Stimulated activated CD4-positive, alpha-beta T cell treated with anti-CD3 and anti-CD28 coated beads, Interleukin-1b, Interleukin-23, amount 100 ng/mL, for 4 hours (primary cell): ENCODE measurements at places on chromosomes 6 and 20.

GRCh38 chr6:144055121-144055931, 40.0 kb downstream of the SF3B5 start:
- DNase-seq: no peak

DNA sequence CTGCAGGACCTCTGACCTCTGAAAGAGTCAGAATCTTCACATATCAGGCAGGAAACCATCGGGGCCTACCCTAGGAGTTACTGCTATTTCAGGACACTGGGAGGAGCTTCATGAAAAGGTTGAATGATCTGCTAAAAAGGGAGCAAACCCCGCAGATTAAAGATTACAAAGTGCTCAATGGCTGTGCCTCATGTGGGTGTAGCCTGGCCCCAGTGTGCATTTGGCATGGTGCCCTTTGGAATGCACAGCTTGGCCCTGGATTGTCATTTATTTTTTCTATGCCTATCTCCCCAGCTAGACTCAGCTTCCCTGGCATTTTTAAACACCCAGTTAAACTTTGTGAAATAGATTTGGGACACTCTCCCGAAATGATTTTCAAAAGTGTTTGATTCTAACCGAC, 368.5 kb upstream of the SPTLC3 start:
- no peak for DNase-seq

DNA sequence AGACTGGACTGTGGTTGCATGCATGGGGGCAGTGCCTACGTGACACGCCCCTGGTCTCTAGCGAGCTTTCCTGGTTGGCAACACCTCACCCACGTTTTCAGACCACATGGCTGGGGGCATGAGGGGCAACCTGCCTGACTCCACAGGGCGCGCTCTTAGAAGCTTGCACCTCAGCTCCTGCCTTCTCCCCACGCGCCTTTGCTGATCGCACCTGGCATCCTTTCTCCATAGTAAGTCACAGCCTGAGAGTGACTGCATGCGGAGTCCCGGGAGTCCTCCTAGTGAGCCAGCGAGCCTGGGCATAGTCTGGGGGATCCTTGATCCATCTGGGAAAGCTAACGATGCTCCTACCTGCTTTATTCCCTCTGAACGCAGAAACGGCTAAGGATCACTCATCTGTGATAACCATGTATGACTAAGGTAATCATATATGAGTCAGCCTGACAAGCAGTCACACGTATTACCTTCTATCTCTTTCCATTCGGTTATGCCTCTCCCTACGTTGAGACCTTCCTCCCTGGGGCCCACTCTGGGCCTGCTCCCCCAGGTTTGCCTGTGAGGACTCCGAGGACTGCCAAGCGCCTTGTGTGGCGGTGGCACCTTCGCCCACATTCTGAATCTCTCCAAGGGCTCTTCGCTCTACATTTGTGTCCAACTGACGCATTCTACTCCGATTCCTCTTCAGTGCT, 4.5 kb downstream of the TCFL5 start:
- DNase-seq: no peak

DNA sequence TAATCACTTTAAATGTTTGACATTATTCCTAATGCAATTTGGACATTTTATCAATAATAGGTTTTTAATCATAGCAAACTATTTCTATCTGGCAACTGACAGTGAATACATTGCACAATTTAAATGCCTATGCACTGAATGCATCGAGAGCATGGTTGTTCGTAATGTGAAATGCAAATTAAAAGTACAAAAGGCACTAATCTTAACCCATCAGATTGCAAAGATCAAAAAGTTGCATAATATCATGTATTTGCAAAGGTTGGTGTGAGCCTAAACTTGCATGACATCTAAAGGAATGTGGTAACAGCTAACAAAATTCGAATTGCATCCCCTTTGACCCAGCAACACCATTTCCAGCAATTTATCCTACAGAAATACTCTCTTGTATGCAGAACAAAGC, 469.9 kb upstream of the IRAK1BP1 start:
- DNase-seq: no peak

- peak; percentile 13 for DNase-seq
These were observed 13.2 kb downstream of the OTOR start for GRCh38 chr20:16761305-16761829.

DNA sequence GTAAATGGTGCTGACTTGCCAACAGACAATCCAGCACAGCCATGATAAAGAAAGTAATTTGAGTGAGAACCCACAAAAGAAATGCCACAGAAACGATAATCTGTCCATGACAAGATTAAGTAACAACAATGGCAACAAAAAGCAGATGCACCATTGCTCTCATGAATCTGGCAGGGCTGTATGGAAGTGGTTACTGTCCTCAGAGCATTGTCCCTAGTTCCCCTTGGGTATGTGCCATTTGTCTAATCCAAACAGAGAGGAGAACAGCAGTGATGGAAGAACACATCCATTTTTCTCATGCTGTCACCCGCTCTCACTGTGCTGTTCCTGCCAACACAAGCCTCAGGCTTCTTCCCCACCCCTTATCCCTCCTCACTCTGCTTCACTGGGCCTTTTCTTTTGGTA, 65.8 kb downstream of the REV3L start:
- DNase-seq: no peak

DNA sequence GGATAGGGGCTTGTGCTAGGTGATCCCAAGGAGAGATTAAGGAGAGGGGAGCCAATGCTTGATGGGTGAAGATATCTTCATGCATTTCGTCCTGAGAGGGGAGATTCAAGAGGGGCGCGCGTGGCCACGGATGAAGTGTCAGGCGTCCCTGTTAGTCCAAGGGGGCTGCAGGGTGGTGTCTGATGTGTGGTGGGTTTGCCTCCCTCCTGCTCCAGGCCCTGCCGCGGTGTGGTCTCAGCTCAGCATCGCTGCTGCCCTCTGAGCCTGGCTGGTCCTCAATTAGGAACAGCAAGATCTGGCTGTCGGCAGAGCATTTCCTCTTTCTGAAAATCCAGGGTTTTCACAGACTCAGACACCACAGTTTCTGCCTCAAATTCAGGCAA, 318.0 kb downstream of the THBS2 start:
- no peak for DNase-seq

GRCh38 chr6:117938311-117938995, 31.4 kb downstream of the SLC35F1 start:
- no peak for DNase-seq

- DNase-seq: no peak
These were observed 139.6 kb upstream of the RNF24 start for GRCh38 chr20:4154958-4155411.

GRCh38 chr6:20400456-20401204, 1.0 kb upstream of the E2F3 start:
- peak; percentile 19 for DNase-seq

DNA sequence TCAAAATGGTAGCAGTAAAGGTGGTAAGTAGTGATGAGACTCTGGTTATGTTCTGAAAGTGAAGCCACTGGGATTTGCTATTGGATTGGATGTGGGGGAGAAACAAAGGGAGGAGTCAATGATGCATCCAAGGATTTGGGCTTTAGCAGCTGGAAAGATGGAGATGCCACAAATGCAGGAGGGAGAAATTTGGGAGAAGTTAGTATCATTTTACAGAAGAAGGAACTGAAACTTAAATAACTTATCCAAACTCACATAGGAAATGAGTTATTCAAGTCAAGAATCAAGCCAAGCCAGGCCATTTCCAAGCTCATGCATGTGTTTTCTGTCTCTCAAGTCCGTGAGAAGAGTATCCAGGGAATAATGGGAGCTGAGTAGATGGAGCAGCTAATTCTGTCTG, 155.1 kb upstream of the TNFAIP3 start:
- no peak for DNase-seq

- DNase-seq: no peak
These were observed 23.1 kb downstream of the ENPP3 start for GRCh38 chr6:131660195-131660594.

GRCh38 chr6:55674672-55675071, 95.7 kb upstream of the HMGCLL1 start:
- DNase-seq: no peak

DNA sequence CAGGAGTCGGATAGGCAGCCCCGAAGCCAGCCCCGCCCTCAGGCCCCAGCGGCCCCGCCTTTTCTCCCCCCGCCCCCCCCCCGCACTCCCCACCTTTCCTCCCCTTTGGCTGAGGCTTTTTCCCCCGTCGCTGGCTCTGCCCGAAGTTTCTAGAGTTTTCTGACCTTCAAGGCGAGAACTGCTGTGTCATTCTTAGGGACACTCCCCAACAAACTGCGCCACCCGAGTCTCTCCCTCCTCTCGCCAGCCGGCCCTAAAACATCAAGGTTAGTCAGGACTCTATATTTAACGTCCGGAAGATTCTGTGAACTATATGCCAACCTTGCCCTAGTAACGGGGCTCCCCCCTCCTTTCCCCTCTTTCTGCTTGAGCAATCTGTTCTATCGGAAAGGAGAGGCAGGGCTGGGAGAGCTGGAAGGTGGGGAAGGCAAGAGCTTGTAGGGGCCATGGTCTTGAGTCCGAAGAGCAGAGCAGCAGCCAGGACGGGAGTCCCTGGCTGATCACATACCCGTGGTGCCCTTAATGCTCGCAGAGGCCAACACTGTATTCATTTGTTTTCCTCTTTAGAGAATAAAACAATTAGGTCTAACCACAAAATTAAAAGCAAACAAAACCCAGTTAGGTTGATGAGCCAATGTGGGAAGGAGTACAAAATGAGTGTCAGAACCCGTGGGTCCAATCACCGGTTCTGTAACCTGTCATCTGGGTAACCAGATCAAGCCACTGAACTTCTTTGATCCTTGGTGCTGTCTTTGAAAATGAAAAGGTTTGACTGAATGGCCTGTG, 5.3 kb upstream of the HSPA1B start:
- DNase-seq: peak; percentile 53

GRCh38 chr6:165266191-165266590, 43.2 kb downstream of the C6orf118 start:
- no peak for DNase-seq

GRCh38 chr20:25626779-25627178, 3.0 kb upstream of the NANP start:
- DNase-seq: no peak

GRCh38 chr6:150588888-150589499, 10.7 kb upstream of the PLEKHG1 start:
- DNase-seq: no peak

DNA sequence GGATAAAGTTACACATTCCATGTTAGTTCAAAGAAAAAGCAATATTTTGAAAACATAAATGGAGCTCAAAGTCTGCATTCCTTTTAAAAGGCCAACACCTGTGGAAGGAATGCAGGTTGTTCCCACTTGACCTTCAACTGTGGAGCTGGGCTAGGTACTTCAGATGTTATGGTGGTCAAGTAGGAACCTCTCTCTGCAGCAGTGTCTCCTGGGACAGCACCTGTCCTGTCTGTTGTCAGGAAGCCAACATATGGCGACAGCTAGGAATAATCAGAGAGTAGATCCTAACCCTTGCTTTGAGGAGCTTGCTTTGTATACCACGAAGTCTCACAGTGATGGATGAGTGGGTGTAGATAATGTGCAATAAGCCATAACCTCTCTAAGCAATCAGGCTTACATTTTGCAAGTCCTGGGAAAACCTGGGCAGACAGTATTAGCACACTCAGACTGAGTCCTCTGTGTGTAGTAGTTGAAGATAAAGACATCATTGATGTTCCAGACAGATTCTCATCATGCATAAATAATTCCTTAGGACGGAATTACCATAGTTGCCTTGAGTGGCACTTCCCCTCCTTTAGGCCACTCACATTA, 347.5 kb downstream of the PRL start:
- no peak for DNase-seq

GRCh38 chr6:133906050-133906449, 17.1 kb downstream of the TCF21 start:
- no peak for DNase-seq

GRCh38 chr6:38413102-38413800, 226.5 kb downstream of the BTBD9 start:
- no peak for DNase-seq

DNA sequence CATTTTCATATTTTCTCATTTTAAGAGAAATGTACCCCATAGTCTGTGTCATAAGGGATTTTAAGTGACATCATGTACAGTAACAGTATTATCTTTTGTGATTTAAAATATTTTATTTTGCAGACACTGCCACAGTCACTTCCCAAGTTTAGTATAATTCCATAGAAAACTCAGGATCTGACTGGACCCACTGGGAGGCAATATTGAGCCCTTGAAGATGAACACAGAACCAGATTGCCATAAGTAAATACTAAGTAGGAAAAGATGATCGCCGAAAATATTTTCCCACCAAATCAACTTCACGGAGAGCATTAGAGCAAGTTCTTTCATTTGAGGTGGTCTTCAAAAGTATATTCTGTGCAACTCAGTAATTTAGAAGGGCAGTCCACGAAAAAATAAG, 17.6 kb upstream of the PKHD1 start:
- DNase-seq: no peak

DNA sequence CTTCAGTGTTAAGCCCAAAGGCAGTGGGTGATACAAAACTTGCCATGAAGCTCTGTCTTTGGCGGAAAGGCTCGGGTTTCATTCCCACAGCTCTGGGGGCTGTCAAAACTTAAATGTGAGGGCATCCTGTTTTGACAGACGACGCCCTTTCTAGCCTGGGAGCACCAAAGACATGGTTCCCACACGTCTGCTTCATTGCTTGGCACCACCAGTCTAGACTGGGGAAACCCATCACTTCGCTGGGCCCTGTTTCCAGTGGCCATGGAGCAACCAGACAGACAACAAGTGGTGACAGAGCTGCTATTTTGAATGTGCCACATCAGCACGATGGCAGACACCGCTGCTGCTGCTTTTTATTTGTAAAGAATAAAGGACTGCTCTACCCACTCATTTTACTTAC, 127.5 kb downstream of the SASH1 start:
- no peak for DNase-seq

DNA sequence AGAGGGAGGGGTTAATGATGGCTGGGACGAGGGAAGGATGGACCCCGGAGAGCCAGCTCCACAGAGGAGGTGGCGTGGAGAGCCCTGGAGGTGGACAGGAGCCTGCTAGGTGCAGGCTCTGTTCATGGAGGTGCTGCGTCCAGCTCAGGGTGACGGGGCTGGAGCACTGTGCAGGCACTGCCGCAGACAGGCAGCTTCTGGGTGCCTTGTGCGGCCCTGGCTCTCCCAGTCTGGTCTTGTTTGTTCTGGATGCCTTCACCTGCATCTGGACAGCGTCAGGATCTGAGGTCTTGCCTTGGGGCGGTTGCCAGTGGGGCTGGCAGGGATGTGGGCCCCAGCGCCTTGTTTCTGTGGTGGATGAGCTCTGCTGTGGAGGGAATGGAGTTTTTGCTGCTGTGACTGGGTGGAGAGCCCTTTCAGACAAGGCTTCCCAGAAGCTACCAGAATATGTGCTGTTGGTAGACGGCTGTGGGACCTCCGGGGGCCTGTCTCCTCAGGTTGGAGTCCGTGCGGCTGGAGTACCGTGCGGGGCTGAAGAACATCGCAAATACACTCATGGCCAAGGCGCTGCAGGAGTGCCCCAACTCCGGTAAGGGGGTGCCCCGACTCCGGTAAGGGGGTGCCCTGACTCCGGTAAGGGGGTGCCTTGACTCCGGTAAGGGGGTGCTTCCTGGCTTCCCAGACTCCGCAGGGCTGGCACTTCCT, 7.8 kb upstream of the C20orf204 start:
- no peak for DNase-seq

- DNase-seq: no peak
These were observed 6.3 kb downstream of the MICAL1 start for GRCh38 chr6:109449064-109449794.
